B cell (primary cell): ENCODE measurements at places on chromosomes 16 and 17. TPM values are rescaled to one million over a fixed set of nuclear protein-coding genes. Genes with fewer than 3 reads are reported as not detected.

UBE2G1 gene
- total RNA-seq, result 76.0 and 78.1 TPM in 2 replicates

DNA sequence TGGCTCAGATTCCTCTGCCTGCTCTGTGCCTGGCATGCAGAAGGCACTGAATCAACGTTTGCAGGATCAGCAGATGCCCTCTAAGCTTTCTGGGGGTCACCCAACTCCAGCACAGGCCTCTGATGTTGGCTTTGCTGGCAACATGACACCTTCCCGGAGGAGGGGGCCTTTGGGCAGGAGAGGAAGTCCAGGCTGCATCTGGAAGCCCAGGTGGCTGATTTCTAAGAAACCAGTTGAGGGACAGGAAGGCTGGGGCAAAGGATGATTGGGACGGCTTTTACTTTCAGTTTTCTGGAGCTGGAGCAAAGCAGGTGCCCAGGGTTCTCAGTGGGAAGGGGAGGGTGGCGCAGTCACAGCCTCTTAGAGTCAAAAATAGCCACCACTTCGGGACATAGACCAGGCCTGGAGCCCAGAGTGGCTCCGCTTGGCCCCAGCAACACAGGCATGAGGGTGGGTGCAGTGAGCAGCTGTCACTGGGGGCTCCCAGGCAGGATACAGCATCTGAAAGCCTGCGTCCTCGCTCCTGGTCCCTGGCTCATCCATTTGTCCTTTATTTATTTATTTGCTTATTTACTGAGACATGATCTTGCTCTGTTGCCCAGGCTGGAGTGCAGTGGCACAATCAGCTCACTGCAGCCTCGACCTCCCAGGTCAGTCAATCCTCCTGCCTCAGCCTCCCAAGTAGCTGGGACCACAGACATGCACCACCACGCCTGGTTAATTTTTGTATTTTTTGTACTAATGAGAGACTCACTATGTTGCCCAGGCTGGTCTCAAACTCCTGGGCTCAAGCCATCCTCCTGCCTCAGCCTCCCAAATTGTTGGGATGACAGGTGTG lies 15.1 kb downstream of the SOCS1 start:
- no peak for DNase-seq
- peaks cover 5% of the 10 kb centered on the region for H3K4me1 ChIP-seq
- no peaks in the 10 kb centered on the region for H3K36me3 ChIP-seq
- H3K4me3 ChIP-seq, result no peak overlapping the region
- no peaks in the 10 kb centered on the region for H3K27me3 ChIP-seq

DNA sequence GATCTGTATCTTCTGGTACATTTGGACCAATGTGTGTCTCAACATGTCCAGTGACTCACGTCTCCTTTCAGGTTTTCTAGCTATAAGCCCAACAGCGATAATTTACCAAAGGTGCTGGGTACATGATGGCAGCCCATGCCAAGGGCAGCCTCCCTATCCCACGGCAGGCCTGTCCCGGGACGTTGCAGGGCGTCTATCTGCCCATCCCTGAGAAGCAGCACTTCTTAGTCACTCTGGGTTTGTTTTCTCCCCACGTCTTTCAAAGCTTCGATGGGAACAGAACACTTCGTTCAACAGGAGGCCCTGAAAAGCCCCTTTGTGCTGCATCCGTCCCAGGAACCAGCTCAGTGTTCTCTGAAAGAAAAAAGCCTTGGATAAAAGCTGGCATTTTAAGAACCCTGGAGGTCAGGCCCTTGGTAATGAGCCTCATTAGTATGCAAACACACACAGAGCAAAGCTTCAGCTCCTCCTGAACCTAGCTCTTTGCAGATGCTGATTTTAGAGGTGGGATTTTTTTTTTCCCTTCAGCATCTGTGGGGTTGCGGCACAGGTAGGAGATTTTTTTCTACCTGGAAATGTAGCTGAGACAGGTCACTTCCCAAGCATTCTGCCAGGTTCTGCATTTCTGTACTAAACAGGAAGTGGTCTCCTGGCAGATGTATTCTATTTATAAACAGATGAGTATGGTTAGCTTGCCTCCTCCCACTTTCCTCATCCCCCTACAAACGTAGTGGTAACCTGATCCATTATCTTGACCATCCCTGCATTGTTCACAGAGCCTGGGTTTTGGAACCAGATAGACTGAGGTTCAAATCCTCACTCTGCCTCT lies 17.5 kb upstream of the MT4 start:
- no peaks in the 10 kb centered on the region for H3K27me3 ChIP-seq
- H3K27ac ChIP-seq, result no peak overlapping the region
- no peak for DNase-seq
- no peak overlapping the region for H3K4me3 ChIP-seq
- peaks cover 7% of the 10 kb centered on the region for H3K4me1 ChIP-seq
- no peaks in the 10 kb centered on the region for H3K36me3 ChIP-seq

ZNF750 gene
- total RNA-seq, result not detected in 2 replicates

DNA sequence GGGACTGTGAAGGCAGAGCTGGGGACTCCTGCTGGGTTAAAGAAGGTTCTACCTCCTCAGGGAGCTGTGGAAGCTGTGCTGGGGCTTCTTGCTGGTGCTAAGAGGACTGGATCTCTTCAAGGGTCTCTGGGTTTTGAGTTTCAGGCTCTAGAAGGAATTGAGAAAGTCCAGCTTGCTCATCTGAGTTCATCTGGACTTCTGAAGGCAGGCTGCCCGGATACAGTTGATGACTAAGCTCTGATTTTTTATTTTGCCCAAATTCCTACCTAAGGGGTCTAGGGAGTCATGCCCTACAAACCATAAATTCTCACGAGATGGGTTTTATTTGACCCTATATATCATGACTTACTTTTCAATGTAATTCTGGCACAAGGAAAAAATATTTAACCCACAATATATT lies 46.8 kb upstream of the TMEM97 start:
- H3K27me3 ChIP-seq, result peaks cover 56% of the 10 kb centered on the region
- no peaks in the 10 kb centered on the region for H3K36me3 ChIP-seq
- H3K4me1 ChIP-seq, result no peaks in the 10 kb centered on the region
- H3K27ac ChIP-seq, result no peak overlapping the region
- no peak for DNase-seq

- no peak overlapping the region for H3K27ac ChIP-seq
Observed at GRCh38 chr16:84196101-84196500, 5.1 kb downstream of the ADAD2 start.

DNA sequence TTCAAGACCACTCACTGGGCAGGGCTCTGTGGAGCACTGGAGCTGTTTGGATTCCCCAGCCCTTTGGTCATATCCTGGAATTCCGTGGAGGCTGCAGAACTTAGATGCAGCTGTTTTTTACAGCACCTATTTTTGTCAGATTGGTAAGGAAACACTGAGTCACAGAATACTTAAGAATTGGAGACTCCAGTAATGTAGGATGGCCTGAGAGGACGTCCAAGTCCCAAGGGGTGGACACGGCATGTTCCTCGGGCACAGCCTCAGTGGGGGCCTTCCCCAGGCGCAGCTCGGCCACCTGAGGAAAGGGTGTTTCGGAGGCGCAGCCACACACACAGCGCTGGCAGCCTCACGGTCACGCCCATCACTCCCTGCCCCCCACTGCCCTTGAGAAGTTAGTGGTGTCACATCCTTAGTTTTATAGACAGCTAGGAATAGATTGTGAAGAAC lies 14.8 kb downstream of the PLD6 start:
- peaks cover 19% of the 10 kb centered on the region for H3K4me1 ChIP-seq
- no peak for DNase-seq
- no peak overlapping the region for H3K27ac ChIP-seq

TAC4 gene
- total RNA-seq, result not detected in 2 replicates
